GM04504 (cell line): ENCODE measurements at places on chromosomes 2 and 18.

GRCh38 chr2:96157649-96158553 is 12.7 kb upstream of the DUSP2 start:
- no peak for DNase-seq

DNA sequence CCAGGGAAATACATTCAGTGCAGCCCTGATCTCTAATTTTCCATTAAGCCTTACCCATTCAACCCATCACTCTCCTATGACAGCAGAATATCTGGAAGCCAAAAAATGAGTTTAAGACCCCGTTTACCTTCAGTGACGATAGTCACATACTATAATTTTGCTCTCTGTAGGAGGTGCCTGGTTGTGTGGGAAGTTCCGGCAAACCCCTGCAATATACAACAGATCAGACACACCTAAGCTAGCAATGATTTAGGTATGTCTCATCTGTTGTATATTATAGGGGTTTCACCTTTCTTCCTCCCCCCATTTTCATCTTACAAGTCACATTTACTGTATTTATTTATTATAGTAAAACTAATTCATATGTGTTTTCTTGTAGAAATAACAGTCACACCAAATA is 101.7 kb downstream of the DOCK10 start:
- no peak for DNase-seq

GRCh38 chr18:78664848-78665247 is 314.8 kb upstream of the SALL3 start:
- DNase-seq: no peak

GRCh38 chr2:238928520-238929241 is 80.8 kb downstream of the TWIST2 start:
- DNase-seq: no peak
